ENCODE measurements at places on chromosomes 1 and 21. TPM values are rescaled to one million over a fixed set of nuclear protein-coding genes. Genes with fewer than 3 reads are reported as not detected.
A peak's percentile ranks its signal among the peaks of the same experiment; 100 is the strongest.

DNA sequence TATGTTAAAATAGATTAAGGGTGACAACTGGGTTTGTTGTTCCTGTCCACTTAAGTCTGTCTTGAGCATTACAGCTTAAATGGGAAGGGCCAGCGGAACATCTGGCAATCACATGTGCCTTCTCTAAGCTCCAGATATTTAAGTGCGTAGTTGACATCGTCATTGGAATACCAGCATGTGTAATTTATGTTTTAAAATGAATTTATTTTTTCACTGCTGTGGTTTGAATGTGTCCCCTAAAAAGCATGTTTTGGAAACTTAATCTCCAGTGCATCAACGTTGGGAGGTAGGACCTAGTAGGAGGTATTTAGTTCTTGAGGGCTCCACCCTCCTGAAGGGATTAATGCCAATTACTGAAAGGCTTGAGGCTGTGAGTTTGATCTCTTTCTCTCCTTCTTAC, 13.4 kb downstream of the ZCCHC17 start:
- DNase-seq, result no peak

GRCh38 chr1:207344221-207344620, 22.7 kb downstream of the CD55 start:
- DNase-seq, result no peak

GRCh38 chr1:149885339-149886120, 13.8 kb upstream of the BOLA1 start:
- peak; percentile 81 for DNase-seq

- no peak for DNase-seq
These were observed 86.9 kb downstream of the MPZL1 start for GRCh38 chr1:167808690-167809089.

DNA sequence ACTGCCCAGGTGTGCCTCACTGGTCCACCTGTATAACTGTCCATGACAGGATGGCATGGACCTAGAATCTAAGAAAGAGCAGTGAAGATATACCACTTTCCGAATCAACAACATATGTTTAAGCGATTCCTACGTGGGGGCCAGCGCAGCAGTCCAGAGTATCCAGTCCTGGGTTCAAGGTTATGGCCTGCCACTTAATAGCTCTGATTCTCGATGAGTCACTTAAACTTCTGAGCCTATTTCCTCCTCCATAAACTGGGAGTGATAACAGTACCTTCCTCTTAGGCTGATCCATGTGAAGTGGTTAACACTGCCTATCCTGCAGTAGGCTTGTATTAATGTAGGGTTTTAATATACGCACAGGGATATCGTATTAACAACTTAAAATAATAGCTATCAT, 2.8 kb downstream of the STPG1 start:
- DNase-seq, result no peak

DNA sequence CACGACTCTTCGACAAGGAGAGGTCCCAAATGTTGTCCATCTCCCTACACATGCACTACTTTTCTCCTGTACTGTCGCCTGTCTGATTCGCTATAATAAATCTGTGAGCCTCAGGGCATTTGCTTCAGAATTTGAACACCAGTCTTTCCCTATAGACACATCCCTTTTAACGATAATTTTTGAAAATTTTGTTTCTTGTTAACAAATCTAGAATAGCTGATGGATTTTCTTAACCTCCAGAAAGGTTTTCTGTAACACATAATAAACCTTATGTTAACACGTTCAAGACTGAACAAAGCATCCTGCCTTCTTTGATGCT, 704 bp downstream of the CAPZA1 start:
- no peak for DNase-seq

DNA sequence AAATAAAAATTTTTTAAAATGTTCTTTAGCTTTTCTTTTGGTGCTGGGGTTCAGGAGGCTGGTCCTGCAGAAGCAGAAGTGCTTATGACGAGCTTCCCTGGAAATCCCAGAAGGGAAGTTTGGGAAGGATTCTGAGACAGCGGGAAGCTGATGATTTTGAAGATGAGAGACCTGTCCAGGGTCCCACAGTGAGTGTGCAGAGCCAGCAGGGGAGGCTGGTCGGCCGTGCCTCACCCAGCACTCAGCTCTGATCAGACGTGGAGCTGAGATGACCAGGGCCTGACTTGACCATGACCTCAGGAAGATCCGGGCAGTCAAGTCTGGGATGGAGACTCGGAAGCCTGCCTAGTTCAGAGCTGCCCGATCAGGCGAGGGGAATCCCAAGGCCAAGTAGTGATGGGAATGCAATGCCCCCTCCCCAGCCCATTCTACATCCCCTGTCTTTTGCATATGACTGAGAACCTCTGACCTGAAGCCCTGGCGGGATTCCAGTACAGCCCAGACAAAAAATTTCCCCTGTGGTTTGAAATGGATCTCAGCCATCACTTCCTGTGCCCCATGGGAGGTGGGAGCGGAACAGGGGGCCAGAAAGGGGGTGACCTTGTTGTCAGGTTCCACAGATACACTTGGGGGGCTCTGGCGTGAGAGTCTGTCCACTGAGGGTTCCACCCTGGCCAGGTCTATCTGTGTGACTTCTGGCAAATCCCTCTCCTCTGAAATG, 96.8 kb upstream of the RUNX3 start:
- no peak for DNase-seq

DNA sequence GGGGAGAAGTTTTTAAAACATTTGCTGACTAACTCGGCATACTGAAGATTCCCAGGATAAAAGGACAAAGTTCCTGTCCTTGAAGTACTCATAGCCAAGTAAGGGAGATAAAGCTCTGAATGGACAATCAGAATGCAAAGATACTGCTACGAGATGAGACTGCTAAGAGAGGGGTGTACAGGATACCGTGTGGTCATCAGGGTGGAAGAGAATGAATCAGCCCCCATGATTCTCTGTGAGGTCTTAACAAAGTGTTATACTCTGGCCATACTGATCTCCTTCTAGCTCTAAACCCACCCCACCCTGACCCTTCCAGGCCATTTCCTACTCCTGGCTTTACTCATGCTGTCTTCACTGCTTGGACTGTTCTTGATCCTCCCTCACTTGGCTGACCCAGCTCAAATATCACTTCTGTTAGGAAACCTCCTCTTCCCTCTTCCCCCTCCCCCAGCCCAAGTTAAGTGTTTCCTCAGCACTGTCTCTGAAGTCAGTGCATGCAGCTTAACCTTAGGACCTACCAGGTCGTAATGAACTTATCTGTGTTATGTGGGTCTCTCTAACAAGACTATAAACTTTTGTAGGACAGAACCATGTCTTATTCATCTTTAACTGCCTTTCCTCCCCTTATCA, 15.8 kb upstream of the MAGOH start:
- no peak for DNase-seq

DNA sequence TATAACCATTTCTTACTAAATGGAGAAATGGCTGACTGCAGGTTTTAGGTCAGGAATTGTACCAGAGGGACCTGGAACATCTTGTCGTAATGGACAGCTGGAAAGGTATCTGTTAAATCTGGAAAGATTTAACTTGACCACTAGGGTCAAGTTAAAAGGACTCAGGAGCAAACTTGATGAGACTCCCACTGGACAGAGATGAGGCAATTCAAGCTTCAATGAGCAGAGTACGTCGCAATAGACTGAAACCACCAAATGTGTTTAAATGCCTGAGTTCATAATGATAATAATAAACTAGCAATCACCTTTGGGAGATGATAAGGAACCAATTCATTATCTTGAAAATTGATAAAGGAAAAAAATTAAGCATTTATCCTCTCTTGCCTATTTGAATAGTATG, 8.7 kb downstream of the IFNLR1 start:
- no peak for DNase-seq

DNA sequence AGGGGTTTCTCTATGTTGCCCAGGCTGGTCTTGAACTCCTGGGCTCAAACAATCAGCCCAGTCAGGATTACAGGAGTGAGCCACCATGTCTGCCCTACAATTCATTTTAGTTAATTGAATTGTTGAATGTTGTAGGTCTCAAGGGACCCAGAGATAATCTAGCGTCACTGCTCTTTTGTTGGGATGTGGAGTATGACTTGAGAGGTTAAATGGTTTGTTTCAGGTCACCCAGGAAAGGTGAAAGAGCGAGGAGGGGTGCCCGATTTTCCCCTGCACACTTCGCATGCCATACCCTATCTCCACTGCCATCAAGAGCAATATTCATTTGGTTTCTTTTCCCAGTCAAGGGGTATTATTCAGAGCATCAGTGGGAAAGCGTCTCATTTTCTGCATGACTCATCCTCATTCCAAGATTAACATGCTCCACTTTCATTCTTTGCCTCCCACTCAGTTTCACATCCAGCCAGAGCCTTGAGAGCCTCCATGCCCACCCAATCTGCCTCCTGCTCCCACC, 13.1 kb upstream of the SLC30A1 start:
- no peak for DNase-seq

DNA sequence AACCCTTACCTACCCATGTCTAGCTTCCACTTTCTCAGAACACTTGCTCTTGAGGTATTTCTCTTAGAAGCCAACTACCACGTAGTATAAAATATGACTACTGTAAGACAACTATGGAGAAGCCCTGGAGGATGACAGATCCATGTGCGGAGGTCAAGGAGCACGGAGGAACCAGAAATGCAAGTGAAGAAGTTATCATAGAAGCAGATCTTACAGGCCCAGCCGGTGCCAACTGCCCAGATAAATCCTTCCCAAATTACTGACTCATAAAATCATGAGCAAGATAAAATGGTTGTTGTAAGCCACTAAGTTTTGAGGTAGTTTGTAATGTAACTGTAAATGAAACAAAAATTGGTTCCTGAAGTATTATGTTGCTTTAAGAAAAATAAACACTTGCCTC, 12.6 kb downstream of the GTF2B start:
- no peak for DNase-seq

- no peak for DNase-seq
These were observed 6.4 kb upstream of the WNT3A start for GRCh38 chr1:228000416-228000815.

- peak; percentile 88 for DNase-seq
These were observed 1.7 kb downstream of the BEST4 start for GRCh38 chr1:44786138-44786840.

- no peak for DNase-seq
These were observed 9.0 kb upstream of the CDC20 start for GRCh38 chr1:43349594-43350306.

- DNase-seq, result no peak
These were observed 79.0 kb upstream of the B3GALT5 start for GRCh38 chr21:39533545-39534380.

DNA sequence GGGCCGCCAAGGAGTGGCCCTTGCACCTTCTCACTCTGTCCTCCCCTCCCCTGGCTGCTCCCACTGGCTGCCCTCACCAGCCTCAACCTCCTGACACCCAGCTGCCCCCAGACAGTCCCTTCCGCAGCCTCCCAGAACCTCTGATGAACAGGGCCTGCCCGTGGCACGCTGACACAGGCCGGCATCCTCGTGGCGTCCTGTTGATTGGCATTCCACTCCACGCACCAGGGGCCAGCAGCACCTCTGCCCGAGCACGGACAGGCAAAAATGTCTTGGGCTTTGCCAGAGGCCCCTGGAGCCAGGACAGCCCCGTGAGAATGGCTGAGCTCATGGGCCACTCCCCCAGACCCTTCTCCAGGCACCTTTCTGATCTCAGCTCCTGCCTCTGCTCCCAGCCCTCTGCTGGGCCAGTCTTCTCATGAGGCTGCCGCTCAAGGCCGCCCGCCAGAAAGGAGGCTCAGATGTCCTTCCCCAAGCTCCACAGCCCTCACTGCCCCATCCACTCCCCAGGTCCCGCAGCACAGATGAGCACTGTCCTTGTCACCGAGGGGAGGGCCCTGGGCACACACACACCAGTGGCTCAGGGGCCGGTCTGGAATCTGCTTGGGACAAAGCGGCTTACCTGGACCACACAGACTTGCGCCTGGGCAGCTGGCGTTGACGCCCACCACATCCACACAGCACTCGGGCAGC, 15.8 kb upstream of the RNF223 start:
- no peak for DNase-seq

DNA sequence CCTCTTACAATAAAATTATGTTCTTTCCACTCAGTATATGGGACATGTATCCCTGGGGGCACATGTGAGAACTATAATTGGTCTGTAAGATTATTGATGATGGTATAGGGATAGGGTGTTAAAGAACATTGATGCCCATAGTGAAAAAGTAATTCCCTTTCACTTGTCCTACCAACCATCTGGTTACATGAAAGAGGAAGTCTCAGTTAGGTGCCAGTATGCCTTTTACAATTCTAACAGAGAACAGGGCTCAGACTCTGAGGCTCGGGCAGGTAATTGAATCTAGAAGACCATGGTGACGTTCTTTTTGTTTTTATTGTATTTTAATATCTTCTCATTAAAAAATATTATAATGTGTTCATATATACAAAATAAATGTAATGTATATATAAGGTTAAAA, 113.6 kb downstream of the FGGY start:
- DNase-seq, result no peak

DNA sequence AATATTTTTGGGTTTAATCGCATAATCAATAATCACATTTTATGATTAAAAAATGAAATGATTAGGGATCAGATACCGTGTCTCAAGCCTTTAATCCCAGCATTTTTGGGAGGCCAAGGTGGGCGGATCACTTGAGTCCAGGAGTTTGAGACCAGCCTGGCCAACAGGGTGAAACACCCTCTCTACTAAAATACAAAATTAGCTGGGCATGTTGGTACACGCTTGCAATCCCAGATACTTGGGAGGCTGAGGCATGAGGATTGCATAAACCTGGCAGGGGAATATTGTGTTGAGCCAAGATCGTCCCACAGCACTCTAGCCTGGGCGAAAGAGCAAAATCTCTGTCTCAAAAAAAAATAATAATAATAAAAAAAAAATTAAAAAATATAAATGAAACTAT, 1581.4 kb downstream of the KCNT2 start:
- no peak for DNase-seq

Gene PKP1
- total RNA-seq, result not detected

Gene LCE1A
- total RNA-seq, result not detected

Gene HSD3B2
- not detected for total RNA-seq

Gene IL20
- not detected for total RNA-seq

Gene CRP
- total RNA-seq, result not detected

Gene SUSD4
- not detected for total RNA-seq

Gene RPL5
- 1,049 TPM for total RNA-seq

Gene FAM43B
- not detected for total RNA-seq

Gene CELA2A
- not detected for total RNA-seq

Gene TMCO4
- total RNA-seq, result 31.3 TPM

Gene OR2G3
- total RNA-seq, result not detected

Gene IGFN1
- total RNA-seq, result not detected

Gene SMIM1
- 9.0 TPM for total RNA-seq
